ENCODE measurements at places on chromosomes 12 and 14.
A peak's percentile ranks its signal among the peaks of the same experiment; 100 is the strongest.

DNA sequence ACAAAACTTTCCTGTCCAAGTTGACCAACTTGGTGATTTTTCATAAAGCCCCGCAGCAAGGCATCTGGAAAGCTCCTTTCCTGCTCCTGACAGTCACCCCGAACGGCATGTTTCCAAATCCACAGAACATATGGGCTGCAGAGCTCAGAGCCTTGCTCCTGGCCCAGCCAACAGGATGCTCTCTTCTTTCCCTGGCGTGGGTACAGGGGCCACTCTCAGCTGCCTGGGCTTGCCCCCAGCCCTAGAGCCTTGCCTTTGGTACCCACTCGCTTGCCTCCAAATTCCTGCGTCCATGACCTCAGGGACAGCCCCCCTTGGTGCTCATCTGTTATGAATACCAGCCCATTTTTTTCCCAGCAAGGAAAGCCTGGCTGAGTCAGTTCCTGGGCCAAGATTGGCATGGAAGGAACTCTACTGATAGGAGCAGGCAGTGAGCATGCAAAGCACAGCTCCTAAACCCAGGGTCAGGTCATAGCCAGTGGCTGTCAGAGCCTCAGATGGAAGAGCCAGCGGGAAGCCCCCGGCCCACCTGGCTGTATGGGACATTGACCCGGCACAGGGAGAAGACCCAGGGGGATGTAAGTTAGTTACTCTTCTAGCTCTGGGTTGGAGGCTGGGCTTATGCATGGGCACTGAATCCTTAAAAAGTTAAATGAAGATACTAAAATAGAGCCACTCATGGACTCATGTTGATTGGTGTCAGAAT lies 105.3 kb upstream of the RTL1 start:
- no peak overlapping the region for H3K27ac ChIP-seq
- H3K27me3 ChIP-seq, result no peaks in the 10 kb centered on the region
- H3K4me1 ChIP-seq, result peaks cover 13% of the 10 kb centered on the region
- no peak for DNase-seq
- peaks cover 13% of the 10 kb centered on the region for H3K36me3 ChIP-seq
- no peak overlapping the region for H3K4me3 ChIP-seq

- DNase-seq, result peak; percentile 65
- no peaks in the 10 kb centered on the region for H3K36me3 ChIP-seq
- H3K27me3 ChIP-seq, result no peaks in the 10 kb centered on the region
- H3K4me3 ChIP-seq, result no peak overlapping the region
Observed at GRCh38 chr12:76883811-76884210, 5.0 kb upstream of the CSRP2 start.

DNA sequence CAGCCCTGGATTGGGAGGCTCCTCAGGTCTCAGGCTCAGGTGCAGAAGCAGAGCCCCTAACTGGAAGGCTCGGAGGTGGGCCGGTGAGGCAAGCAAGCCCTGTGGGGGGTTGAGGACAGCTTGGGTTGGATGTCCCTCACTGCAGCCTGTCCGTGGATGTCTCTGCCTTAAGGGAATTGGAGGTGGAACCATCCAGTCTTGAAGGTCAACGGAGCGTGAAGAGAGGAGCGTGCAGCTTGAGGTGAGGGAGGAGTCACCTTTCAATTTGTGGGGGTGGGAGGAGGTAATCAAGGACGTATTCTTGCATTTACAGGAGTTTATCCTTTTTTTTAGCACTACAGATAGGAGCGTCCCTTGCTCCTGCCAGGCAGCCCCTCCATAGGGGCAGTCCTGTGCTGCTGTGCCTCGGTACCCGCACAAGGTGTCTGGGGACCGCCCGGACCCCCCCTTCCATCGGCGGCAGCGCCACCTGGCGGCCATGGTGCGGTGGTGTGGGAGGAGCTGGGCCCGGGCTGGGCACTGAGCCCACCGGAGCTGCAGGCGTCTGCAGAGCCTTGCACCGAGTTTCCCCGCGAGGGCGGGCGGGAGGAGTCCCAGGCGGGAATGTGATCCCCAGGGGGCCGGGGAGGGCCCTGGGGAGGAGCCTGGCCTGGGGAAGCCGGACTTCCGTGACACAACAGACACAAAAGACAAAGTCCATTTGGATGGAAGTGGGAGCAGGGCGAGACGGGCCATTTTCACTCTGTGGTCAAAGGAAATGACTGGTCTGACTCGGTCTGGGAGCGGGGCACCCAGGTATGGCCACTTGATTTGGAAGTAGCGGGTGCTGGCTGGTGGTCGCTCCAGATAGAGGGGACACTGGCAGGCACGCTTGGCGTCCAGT lies 864 bp downstream of the DNAJC22 start:
- peak; percentile 81 for DNase-seq
- H3K27me3 ChIP-seq, result peaks cover 28% of the 10 kb centered on the region
- H3K36me3 ChIP-seq, result no peaks in the 10 kb centered on the region
- peak overlapping the region; percentile 51 for H3K4me3 ChIP-seq
- peaks cover 42% of the 10 kb centered on the region for H3K4me1 ChIP-seq

- no peaks in the 10 kb centered on the region for H3K27me3 ChIP-seq
- H3K4me3 ChIP-seq, result no peak overlapping the region
- H3K36me3 ChIP-seq, result no peaks in the 10 kb centered on the region
Observed at GRCh38 chr12:89883630-89884389, 175.2 kb upstream of the ATP2B1 start.

- no peak overlapping the region for H3K27ac ChIP-seq
- no peaks in the 10 kb centered on the region for H3K36me3 ChIP-seq
- peaks cover 6% of the 10 kb centered on the region for H3K27me3 ChIP-seq
- peaks cover 13% of the 10 kb centered on the region for H3K4me1 ChIP-seq
- H3K4me3 ChIP-seq, result no peak overlapping the region
Observed at GRCh38 chr12:3207175-3207574, 130.0 kb downstream of the TSPAN9 start.

DNA sequence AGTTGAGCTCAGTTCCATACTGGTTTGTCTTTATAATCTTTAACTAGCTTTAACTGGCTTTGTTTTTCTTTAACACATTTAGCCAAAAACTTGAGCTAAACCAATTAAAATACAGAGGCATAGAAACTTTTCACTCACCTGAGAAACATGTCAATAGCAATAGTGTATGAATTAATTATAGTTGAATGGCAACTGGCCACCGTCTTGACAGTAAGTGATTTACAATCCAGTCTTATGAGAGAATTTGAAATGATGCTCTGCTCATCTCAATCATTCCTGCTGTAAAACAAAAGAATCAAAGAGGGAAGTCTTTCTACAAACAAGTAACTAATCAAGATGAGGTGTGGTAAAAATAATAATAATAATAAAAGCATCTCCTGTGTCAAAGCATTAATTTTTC lies 86.6 kb upstream of the AMIGO2 start:
- H3K36me3 ChIP-seq, result no peaks in the 10 kb centered on the region
- no peak for DNase-seq
- H3K27ac ChIP-seq, result no peak overlapping the region
- no peak overlapping the region for H3K4me3 ChIP-seq
- no peaks in the 10 kb centered on the region for H3K27me3 ChIP-seq

DNA sequence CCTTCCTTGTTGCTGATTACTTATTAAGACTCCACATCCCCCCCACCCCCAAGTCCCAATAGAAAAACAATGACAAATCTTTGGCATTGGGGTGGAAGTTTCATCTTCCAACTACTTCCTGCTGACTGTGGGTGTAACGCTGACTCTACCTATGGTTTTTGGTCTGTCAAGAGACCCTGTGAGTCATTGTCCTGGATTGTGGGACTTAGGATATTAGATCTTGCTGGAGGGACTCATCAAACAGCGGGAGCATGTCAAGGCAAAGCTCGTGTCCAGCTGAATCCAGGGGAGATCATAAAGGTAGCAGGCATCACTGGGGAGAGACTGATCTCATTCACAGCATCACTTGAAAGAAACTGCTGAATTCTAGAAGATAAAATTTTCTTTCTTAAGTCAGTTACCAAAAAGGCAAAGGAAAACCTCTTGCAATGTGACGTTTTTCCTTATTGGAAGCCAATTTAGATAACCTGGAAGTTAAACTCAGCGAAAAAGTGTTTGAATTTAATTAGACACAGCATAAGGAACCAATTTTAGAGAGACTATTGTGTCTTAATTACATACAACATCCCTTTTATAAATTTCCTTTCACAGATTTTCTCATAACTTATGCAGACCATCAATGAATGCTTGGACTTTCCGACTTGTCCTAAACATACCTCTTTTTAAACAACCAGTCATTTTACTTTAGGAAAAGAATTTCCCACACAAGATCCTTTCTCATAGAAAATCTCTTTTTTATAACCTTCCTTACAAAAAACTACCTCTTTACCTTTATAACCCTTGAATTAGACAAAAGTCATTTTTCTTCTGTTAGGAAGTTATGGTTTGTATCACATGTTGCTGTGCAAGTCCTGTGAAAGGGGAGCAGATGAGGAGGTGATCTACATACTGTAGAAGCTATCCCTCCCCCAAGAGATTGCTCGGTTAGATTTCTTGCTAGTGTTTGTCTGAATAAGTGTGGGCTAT lies 94.6 kb upstream of the SCAF11 start:
- no peaks in the 10 kb centered on the region for H3K36me3 ChIP-seq
- no peak overlapping the region for H3K4me3 ChIP-seq
- DNase-seq, result no peak

DNA sequence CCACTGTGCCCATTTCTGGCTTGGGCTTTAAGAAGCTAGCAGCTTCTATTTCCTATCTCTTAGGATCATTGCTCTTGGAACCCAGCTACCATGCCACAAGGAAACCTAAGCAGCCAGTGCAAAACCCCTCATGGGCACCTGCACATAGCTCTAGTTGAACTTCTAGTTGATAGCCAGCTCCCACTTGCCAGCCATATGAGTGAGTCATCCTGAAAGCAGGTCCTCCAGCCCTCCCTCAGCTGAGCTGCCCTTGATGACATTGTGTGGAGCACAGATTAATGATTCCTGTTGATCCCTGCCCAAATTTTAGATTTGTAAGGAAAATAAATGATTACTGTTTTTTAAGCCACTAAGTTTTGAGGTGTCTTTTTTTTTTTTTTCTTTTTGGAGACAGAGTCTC lies 234.2 kb upstream of the FBXO33 start:
- no peaks in the 10 kb centered on the region for H3K36me3 ChIP-seq
- peaks cover 2% of the 10 kb centered on the region for H3K4me1 ChIP-seq
- H3K27ac ChIP-seq, result no peak overlapping the region
- H3K4me3 ChIP-seq, result no peak overlapping the region

- H3K27ac ChIP-seq, result no peak overlapping the region
- H3K36me3 ChIP-seq, result no peaks in the 10 kb centered on the region
- DNase-seq, result no peak
- peaks cover 4% of the 10 kb centered on the region for H3K4me1 ChIP-seq
- no peaks in the 10 kb centered on the region for H3K27me3 ChIP-seq
Observed at GRCh38 chr12:132545955-132546354, 56.0 kb downstream of the FBRSL1 start.

Measured in astrocyte (in vitro differentiated cells and primary cell).